ENCODE measurements at places on chromosomes 4 and X.
A peak's percentile ranks its signal among the peaks of the same experiment; 100 is the strongest.

DNA sequence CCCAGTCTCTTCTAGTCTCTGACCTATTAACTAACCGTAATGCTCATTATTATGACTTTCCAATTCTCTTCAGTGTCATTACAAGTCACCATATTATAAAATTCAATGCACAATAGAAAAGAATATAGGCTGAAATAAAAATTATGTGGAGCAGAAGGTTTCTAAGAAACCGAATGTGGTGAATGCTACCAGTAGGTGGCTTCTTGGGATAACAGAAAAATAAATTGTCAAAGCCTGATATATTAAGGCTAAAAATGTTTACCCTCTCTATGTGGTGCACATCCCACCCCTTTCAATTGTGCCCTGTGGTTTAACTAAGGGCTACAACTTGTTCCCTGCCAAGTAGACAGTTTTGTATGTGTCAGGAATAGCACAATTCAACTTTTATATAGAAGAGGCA lies 624.6 kb upstream of the TECRL start:
- DNase-seq, result no peak

DNA sequence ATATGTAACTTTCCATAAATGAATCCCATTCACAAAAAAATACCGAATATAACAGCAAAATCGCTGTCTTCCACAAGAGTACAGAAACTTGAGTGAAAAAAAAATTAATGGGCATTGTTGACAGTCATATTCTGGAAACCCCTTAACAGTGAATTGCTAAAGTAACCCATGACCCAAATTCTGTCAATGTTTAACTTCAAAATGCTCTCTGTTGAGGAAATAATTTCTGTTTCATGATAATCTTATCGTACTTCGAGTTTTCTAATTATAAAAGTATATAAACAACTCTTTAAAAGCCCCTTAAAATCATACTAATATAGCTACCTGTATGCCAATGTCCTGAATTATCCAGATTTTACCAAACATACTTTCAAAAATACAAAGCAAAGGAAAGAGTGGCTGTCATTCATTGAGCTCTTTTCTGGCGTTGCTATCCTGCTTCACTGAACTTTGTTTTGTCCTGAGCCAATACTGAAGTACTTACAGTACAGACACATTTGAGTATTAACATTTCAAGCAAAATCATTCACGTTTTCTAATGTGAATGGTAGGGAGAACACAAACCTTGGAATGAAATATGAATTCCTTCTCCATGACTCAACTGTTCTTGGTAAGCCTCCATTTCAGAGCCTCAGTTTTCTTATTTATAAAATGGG lies 2.4 kb downstream of the XAGE3 start:
- DNase-seq, result no peak

- DNase-seq, result no peak
Measured at GRCh38 chr4:55608591-55608990, 16.5 kb upstream of the PDCL2 start.

GRCh38 chr4:25485104-25485503 lies 108.0 kb downstream of the ANAPC4 start:
- DNase-seq, result no peak

- DNase-seq, result peak; percentile 24
Measured at GRCh38 chrX:20530406-20530921, 263.8 kb upstream of the RPS6KA3 start.

- DNase-seq, result no peak
Measured at GRCh38 chr4:168566726-168567125, 69.9 kb downstream of the PALLD start.

GRCh38 chrX:136880003-136880451 lies 498 bp downstream of the RBMX start:
- no peak for DNase-seq

- DNase-seq, result no peak
Measured at GRCh38 chr4:25088093-25088952, 57.6 kb upstream of the LGI2 start.

DNA sequence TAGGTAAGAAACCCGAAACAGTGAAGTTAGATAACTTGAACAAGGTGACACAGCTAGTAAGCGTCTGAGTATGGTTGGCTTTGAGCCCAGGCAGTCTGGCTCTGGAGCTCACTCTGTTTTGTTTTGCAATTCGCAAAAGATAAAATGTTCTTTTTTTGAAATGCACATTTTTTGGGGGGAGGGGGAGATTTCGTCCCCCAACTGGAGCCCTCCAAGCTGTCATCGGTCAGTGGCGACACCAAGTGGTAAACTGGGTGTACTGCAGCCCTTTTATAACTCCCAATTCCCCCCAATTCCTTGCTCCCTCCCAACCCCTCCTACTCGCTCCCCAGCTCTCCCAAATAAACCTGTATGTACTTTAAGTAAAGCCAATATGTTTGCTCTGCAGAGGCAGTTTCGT lies 2.8 kb upstream of the CLCN5 start:
- no peak for DNase-seq

- DNase-seq, result no peak
Measured at GRCh38 chrX:154650221-154650510, 3.2 kb downstream of the CTAG2 start.

Measured in stimulated activated CD4-positive, alpha-beta T cell treated with anti-CD3 and anti-CD28 coated beads, Interleukin-1b, Interleukin-23, amount 100 ng/mL, for 1 hour (primary cell).